ENCODE measurements at places on chromosomes 1 and 21.

DNA sequence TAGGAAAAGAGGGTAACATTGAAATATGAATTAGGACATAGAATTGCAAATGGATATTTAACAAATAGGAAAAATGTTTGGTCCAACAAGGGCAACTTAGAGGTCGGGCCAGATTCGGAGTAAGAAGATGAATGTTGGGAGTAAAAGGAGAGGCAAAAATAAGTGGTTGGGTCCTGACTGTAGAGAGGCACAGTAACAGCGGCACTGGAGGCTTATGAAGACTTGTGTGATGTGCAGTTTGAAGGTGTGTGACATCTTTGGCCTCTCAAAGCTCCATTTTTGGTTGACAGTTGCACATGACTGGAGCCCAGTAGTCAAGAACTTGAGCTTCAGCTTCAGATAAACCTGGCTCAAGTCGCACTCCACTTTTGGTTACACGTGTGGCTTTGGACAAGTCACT is 109.9 kb upstream of the PAXBP1 start:
- DNase-seq: no peak

DNA sequence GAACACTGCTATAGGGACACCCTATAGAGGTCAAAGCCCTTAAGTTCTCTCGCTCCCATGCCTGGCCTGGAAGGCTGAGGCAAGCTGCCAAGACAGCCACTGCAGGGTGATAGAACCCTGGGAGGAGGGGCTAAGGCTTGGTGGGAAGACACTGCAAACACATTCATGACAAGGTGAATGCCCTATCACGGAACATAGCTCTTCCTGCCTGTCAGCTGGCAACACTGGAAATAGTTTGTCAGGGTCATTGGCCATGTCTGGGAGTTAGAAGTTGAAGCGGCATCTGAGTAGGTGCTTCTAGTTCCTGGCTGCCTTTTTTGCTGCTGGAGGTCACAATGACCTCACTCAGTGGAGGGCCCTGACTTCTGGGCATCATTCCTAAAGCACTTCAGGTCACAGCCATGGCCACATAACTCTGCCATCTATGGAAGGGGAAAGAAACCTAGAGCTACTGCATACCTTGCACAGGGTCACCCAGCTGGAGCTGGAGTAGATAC is 4.2 kb downstream of the FABP3 start:
- DNase-seq: no peak

GRCh38 chr1:58699011-58699762 is 675 bp downstream of the MYSM1 start:
- DNase-seq: no peak

GRCh38 chr1:204161609-204162493 is 4.3 kb downstream of the REN start:
- DNase-seq: no peak

DNA sequence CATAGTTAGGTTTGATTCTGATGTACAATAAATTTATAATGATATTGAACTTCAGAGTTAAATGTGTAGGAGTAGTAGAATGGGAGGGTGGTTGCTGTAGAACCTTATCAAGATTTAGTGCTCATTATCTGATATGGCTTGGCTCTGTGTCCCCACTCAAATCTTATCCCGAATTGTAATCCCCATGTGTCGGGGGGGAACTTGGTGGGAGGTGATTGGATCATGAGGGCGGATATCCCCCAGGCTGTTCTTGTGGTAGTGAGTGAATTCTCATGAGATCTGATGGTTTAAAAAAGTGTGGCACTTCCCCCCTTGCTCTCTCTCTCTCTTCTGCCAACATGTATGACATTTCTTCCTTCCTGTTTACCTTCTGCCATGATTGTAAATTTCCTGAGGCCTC is 265.5 kb downstream of the GRIK1 start:
- DNase-seq: no peak
